Natural killer cell treated with Interleukin-12 subunit alpha and Interleukin-12 subunit beta and Interleukin-15 and Interleukin-18, amount 100 ng/mL, for 72 hours (primary cell): ENCODE measurements at places on chromosomes 1 and 21.

- DNase-seq = no peak
Measured at GRCh38 chr1:178241837-178242236, 147.9 kb downstream of the RASAL2 start.

DNA sequence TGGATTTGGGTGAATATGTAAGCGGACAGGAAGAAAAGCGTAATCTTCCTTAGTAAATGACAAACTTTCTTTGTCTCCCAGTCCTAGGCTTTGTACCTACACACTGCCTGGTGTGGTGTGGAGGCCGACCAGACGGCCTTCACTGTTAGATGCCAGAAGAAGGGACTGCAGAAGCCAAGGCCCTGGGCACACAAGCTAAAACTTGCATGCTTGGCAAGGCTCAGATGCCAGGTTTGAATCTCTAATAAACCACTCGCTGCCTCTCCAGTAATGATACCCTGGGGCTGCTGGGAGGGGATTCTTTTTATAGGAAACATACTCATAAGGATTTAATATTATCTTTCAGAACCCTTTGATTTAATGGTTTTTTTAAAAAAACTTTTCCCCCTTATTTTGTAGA lies 263.8 kb downstream of the PTPRC start:
- no peak for DNase-seq

- DNase-seq = no peak
Measured at GRCh38 chr1:116448785-116449385, 75.8 kb downstream of the ATP1A1 start.

- DNase-seq = no peak
Measured at GRCh38 chr1:211376807-211377470, 50.3 kb downstream of the TRAF5 start.

DNA sequence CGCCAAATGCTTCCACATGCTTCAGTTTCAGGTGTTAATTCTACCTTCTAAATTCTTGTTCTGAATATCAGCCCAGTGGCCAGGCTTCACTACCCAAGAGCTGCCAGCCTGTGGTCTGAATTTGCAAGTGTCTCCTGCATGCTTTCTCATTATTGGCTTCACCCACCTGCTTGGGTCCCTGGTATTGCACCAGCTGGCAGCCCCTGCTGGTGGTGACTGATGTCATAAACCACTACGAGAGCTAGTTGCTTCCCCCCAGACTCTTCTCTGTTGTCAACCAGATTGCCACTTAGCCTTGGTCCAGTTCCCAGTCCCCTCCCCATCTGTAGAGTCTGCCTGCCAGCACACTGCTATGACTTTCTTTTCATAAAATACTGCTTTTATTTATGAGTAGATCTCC lies 197.7 kb upstream of the DUSP10 start:
- no peak for DNase-seq

DNA sequence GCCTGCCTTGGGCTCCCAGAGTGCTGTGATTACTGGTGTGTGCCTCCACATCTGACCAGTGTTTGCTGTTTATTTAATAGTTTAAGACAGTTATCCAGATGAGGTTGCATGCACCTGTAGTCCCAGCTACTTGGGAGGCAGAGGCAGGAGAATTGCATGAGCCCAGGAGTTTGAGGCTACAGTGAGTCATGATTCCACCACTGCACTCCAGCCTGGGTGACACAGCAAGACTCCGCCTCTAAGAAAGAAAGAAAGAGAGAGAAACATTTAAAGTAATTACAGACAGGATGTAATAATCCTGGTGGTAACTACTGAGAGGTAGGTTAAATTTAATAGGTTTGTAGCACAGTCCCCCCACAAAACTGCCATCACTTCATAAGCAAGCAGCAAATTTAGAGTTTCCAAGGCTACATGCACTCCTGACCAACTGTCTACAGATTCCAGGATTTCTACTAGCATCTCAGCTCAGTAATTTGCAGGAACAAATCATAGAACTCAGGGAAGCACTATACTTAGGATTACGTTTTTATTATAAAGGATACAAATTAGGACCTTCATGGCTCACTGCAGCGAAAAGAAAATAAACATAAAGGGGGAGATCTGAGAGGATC lies 89.6 kb downstream of the PKN2 start:
- DNase-seq = no peak

GRCh38 chr1:151134396-151134795 lies 12.0 kb downstream of the SEMA6C start:
- DNase-seq = no peak

DNA sequence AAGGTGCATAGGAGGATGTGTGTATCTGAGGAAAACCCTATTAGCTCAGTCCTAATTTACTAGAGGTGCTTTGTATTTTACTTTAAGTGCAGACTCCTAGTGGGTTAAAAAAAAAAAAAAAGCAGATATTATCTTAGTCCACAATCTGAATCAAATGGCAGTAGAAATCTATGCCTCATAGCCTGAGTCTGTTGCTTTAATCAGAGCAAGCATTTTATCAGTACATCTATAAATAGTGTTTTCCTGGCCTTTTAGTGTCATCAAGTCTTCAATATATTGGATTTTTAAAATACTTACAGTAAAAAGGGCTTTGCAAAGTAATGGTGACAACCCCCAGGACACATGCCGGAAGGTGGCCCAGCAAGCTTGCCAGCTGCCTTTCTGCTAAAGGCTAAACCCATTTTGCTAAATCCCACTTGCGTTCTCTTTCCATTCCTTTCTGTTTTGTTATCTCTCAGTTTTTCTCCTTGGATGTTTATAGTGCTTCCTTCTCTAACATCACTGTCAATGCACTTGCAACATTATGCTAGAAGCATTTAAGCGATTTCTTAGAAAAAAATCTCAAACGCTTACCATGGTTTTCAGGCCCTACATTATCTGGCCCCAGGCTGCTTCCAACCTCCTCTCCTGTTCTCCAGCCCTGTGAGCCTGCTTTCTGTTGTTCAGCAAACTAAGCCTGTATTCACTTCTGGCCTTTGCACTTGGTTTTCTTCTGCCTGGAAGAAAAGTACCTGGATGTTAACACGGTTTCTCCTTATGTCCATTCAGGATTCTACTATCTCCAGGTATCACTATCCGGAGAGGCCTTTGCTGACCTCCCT lies 206.3 kb downstream of the PDE4B start:
- no peak for DNase-seq

GRCh38 chr1:31497601-31498000 lies 78.7 kb upstream of the TINAGL1 start:
- DNase-seq = no peak
